ENCODE measurements at places on chromosomes 7 and 10. TPM values are rescaled to one million over a fixed set of nuclear protein-coding genes. Genes with fewer than 3 reads are reported as not detected.

Gene CTTNBP2
- total RNA-seq = 3.2 TPM

Gene ADRB1
- 2.3 TPM for total RNA-seq

GRCh38 chr10:61900829-61901792, at the start of gene ARID5B:
Gene ARID5B (plus strand): TSS chr10:61901699. CDS start chr10:61901710, 11 bp downstream.
- peak; percentile 84 for DNase-seq

Gene ANKMY2
- total RNA-seq = 34.5 TPM

GRCh38 chr7:44743750-44744149, 4.9 kb upstream of the ZMIZ2 start:
- DNase-seq = no peak

GRCh38 chr10:98610836-98611235, 164.1 kb upstream of the HPS1 start:
- no peak for DNase-seq

DNA sequence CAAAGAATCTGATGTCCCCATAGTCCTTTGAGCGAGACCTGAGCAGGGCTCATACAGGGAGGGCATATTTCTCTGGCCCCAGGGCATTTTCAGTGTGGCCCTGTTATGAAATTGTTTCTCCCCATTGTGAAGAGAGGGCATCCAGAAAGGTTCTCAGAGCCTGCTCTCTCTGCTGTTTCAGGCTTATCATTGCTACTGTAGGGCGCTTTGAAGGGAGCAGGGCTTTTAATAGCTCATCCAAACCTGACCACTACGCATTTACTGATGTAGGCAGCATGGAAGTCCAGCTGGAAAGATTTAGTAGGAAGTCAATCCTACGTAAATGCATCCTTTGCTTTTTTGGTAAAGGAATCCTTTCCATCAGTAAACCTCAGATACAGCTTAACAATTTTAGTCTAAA, 68.1 kb downstream of the PRPF18 start:
- no peak for DNase-seq

Gene TMEM130
- total RNA-seq = not detected

Gene CNPY1
- not detected for total RNA-seq

Gene GTF2IRD1
- 54.6 TPM for total RNA-seq

- DNase-seq = no peak
These were observed 70.2 kb downstream of the LRGUK start for GRCh38 chr7:134197345-134197744.

DNA sequence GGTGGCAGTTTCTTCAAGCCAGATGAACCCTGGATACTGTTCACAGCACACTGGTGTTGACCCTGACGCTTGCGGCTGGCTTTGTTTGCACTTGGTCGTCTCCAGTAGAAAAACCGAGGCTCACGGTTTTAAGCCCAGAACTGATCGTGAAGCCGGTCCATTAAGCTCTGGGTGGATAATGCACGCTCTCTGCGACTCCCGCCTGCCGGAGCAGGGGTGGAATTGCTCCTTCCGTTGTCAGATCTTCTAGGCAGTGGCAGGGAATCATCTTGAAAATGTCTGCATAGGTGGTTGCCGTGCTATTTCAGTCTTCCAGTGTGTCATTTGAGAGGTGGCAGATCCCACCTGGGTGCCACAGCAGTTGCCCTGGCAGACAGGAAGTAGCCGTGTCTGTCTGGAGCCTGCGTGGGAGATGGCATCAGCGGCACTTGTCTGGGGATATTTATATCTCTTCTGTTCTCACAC, 35.9 kb upstream of the AP5Z1 start:
- no peak for DNase-seq

- no peak for DNase-seq
These were observed 54.2 kb downstream of the DIP2C start for GRCh38 chr10:635088-635861.

Gene ASAH2
- total RNA-seq = 7.3 TPM

GRCh38 chr10:24958091-24958720, 5.8 kb upstream of the PRTFDC1 start:
- no peak for DNase-seq

GRCh38 chr10:62044566-62044965, 143.1 kb downstream of the ARID5B start:
- DNase-seq = no peak

Gene HMX2
- total RNA-seq = 1.7 TPM

- peak; percentile 47 for DNase-seq
These were observed 57.8 kb upstream of the LANCL2 start for GRCh38 chr7:55307123-55307916.

GRCh38 chr7:70947181-70947580, 184.8 kb upstream of the GALNT17 start:
- no peak for DNase-seq

GRCh38 chr7:34373940-34374339, 284.1 kb upstream of the NPSR1 start:
- DNase-seq = no peak

GRCh38 chr7:12158334-12159060, 52.6 kb upstream of the TMEM106B start:
- no peak for DNase-seq

- no peak for DNase-seq
These were observed 37.5 kb downstream of the LRRC18 start for GRCh38 chr10:48902096-48902495.

GRCh38 chr10:1133495-1134045, 77.4 kb downstream of the WDR37 start:
- no peak for DNase-seq

GRCh38 chr7:120684463-120684862, 173.5 kb downstream of the TSPAN12 start:
- DNase-seq = no peak

DNA sequence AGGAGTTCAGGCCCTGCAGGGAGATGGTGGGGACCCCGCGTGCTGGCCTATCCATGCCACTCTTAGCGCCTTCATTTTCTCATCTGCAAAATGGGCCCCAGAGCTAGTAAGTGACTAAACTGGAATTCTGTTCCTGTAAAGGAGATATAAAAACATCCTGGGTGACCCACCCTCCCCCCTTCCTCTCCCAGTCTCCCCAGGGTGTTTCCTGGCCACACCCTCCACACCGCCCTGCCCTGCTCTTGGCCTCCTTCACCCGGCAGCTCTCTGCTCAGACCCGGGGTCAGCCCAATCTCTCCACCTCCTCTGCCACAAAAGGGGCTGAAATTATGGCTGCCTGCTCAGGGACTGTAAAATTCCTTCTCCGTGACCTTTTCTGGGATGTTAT, 70.7 kb downstream of the C10orf105 start:
- DNase-seq = no peak

- no peak for DNase-seq
These were observed 13.6 kb downstream of the MICU1 start for GRCh38 chr10:72612203-72612826.

DNA sequence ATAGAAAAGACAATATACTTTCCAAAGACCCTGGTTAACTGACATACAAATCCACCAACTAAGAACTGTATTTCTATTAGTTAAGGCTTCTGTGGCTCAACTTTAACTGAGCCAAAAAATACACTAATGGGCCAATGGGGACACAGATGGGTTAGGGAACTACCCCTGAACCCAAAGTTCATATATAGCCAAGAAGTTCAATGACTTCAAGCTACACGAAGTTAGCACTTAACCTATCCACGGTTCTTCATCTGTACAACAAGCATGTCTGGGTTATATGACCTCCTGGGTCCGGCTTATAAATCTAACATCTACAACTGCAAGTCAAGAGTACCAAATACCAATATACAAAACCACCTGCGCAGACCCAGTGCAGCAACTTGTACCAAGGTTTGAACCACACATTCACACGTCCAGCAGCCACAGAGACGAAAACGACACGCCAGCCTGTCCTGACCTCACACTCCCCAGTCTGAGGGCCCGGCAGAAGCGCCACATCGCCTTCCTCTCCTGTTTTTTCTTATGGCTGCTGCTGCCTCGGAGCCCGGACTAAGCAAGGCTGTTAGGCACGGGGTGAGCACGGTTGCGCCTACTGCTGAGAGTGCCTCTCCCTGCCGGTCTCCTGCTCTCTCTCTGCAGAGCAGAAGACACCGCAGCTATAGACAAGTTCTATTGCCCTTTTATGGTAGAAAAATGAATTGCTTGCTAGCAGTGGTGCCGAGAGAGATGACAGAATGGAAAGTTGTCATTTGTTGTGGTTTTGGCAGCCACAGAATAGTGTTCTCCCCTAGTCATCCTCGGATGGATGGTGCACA, 86.3 kb downstream of the RNF216 start:
- DNase-seq = no peak

- no peak for DNase-seq
These were observed 84.1 kb downstream of the SNX10 start for GRCh38 chr7:26375726-26376174.

Gene NUP42
- 41.6 TPM for total RNA-seq

Gene TMEM140
- 6.1 TPM for total RNA-seq

Gene HOXA2
- 1.8 TPM for total RNA-seq

Gene AKR1C8
- total RNA-seq = not detected

GRCh38 chr10:73911553-73912004, 647 bp downstream of the PLAU start:
- DNase-seq = no peak

Gene ATE1
- total RNA-seq = 76.9 TPM

Gene GIMAP1
- not detected for total RNA-seq

Gene SHH
- total RNA-seq = 4.7 TPM

DNA sequence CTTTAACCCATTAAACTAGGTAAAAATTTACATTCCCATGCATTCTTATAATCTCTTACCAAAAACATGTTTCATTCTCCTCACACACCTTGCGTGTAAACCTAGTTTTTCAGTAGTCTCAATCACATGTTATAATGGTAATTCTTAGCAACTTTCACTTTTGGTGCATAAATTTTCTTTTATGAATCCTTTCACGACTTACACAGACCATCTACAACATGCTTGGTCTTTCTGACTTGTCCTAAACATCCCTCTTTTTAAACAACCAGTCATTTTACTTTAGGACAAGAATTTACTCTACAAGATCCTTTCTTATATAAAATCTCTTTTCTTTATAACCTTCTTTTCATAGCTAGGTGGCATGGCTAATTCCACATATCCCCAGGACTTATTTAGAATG, 25.8 kb downstream of the FBXL13 start:
- no peak for DNase-seq

DNA sequence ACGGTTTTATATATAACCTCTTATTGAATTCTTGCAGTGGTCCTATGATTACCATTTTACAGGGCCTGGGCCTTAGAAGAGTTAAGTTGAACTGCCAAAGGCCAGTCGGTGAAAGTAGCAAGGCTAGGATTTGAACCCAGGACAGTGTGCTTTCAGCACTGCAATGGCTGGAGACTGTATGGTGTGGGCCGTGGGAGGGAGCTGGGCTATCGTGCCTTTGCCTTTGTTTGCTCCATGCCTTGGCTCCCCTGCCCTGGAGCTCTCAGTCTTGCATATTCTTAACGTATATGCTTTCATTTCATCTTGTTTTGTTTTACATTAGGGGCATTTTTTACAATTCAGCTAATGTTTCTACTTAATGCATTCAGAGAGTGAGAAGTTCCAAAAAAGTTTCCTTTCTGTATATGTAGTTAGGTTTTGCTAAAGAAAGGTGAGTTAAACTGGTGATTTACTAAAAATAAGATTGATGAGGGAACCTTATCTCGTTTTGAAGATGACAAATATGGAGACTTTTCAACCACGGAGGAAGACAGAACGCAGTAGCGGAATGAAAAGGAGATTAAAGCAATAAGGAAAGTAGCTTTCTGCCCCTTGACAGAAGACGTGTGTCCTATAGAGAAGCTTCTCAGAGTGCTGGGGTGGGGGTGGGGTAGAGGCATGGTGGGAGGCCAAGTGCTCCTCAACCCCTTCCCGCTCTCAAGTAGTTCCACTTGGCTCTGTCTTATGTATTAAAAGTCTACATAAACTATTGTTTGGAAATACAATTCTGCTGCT, 82.5 kb downstream of the RTKN2 start:
- DNase-seq = no peak

DNA sequence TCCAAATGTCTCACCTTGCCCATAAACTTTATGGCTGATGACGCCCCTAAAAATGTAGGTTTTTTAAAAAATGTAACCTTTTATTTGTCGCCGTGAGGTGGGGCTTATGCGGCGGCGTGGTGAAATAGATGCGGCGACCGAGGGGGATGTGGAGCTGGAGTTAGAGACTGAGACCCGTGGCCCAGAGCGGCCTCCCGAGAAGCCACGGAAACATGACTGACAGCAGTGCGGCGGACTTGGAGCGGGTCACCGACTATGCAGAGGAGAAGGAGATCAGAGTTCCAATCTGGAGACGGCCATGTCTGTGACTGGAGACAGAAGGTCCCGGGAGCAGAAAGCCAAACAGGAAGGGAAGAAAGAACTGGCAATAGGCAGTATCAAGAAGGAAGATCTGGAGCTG, 46.5 kb downstream of the C7orf33 start:
- no peak for DNase-seq

Gene NANOS1
- 5.9 TPM for total RNA-seq
